ENCODE measurements at places on chromosomes 11 and 22.

- no peak for DNase-seq
Observed at GRCh38 chr11:9461760-9462134, 935 bp downstream of the ZNF143 start.

DNA sequence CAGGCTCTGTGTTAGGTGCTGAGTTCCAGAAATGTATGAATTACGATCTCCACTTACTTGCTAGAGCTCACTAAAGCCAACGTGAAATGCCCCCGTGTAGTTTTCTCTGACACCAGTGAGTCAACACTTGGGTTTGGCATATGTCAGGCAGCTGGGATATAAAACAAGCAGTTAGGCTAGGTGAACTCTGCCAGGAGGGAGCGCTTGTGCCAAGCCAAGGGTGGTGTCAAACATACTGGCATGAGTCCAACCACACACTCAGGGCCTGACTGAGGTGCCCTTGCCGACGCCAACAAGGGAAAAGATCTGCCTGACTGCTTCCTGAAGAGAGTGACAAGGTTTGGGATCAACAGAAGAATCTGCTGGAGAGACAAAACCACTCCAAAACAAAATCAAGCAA lies 167.8 kb upstream of the NARS2 start:
- peak; percentile 7 for DNase-seq

GRCh38 chr11:93054881-93055280 lies 85.4 kb downstream of the MTNR1B start:
- no peak for DNase-seq

DNA sequence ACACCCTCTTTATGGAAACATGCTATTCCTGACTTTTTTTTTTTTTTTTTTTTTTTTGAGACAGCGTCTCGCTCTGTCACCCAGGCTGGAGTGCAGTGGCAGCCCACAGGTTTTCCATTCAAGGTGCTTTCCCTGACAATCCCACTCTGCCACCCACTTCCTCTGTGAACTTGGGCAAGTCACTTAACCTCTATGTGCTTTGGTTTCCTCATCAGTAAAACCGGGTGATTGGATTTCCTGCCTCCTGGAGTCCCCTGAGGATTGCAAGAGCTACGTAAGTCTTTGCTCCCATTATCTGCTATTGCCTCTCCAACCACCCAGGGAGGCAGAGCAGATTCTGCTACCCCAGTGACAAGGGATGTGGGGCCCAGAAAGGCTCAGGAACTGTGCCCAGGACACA lies 54.1 kb downstream of the CELSR1 start:
- DNase-seq, result no peak

DNA sequence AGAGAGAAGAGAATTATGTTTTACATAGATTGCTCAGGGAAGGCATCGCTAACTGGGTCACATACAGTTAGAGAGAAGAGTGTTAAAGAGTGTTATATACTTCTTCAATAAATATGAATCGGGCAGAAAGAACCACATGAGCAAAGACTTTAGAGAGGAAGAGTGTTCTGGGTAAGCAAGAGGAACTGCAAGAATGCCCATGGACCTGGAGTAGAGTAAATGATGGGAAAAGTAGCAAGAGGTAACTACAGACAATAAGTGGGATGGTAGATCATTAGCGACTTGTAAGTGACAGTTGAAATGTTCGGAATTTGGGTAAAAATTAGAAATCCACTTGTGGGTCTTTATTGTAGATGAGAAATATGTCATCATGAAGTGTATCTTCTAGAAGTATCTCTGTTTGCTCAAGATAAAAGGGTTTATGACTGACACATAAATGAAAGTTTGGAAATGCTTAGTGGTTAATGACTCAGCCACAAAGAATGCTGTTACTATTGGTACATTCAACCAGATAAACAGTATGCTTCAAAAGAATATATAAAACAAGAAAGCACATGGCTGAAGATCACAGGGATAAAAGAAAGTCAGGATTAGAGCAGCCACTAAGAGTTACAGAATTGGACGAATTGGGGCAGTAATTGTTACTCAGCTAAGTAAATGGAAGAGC lies 229.3 kb downstream of the CASP12 start:
- DNase-seq, result no peak

DNA sequence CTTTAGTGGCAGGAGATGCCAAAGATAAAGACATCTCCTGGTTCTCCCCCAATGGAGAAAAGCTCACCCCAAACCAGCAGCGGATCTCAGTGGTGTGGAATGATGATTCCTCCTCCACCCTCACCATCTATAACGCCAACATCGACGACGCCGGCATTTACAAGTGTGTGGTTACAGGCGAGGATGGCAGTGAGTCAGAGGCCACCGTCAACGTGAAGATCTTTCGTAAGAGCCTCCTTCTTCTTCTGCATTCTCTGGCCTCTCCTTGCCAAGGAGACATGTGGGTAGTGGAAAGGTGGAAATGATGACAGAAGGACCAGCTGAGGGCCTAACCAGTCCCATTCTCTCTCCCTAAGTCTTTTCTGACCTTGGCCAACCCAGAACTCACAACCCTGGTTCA lies 110.1 kb upstream of the TTC12 start:
- no peak for DNase-seq

DNA sequence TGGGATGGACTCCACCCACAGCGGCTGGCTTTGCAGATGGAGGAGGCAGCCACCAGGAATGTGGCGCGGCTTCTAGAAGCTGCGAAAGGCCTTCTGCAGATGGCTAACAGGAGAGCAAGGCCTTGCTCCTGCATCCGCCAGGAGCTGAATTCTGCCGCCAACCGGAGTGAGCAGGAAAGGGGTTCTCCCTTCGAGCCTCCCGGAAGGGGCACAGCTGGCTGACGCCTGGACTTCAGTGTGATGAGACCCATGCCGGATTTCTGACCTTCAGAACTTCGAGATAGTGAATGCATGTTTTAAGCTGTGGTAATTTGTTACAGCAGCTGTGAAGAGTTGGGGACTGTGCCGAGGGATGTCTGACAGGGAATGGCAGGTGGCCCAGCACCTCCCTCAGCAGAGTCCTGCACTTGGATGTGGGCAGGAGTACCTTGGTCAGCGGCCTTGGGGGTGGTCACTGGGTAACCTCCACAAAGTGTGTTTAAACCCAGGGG lies 7.7 kb downstream of the TBC1D22A start:
- no peak for DNase-seq

- DNase-seq, result no peak
Observed at GRCh38 chr22:41023299-41023623, 69.1 kb upstream of the EP300 start.

- DNase-seq, result no peak
Observed at GRCh38 chr22:21663738-21664137, 2.1 kb upstream of the PPIL2 start.

DNA sequence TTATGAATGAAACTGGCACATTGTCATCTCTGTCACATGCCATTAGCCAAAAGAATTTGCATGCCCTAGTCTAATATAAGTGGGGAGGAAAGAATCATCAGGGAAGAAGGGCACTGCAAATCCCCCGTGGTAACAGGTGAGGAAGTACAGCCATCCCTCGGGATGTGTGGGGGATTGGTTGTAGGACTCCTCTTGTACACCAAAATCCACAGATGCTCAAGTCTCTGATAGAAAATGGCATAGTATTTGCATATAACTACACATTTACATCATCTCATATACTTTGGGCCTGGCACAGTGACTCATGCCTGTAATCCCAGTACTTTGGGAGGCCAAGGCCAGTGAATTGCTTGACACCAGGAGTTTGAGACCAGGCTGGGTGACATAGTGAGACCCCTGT lies 109.7 kb downstream of the HIPK3 start:
- no peak for DNase-seq

- no peak for DNase-seq
Observed at GRCh38 chr11:38680746-38681145, 2082.7 kb upstream of the RAG2 start.

Measured in hippocampal formation (tissue), 2 donors.